ENCODE measurements at places on chromosomes 4 and X. TPM values are rescaled to one million over a fixed set of nuclear protein-coding genes. Genes with fewer than 3 reads are reported as not detected.

DNA sequence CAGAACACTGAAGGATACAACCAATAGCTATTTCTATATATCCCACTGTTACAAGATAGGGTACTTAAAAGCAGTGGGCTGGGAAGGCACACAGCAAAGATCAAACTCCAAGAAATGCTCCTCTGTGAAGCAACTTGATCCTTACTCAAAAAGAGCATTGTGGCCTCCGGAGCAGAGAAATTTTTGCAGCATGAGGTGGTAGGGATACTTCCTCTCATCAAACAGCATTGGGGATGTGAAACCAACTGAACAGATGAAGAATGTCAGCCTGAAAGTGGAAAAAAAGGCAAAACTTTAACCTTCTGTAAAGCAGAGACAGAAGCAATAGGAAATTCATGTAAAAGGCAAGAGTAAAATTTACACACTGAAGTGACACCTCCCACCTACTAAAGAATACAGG is 92.2 kb downstream of the HUWE1 start:
- H3K27me3 ChIP-seq, result no peaks in the 10 kb centered on the region
- no peaks in the 10 kb centered on the region for H3K4me1 ChIP-seq
- no peak overlapping the region for H3K27ac ChIP-seq
- DNase-seq, result no peak
- peaks cover 14% of the 10 kb centered on the region for H3K36me3 ChIP-seq

- H3K4me1 ChIP-seq, result no peaks in the 10 kb centered on the region
- DNase-seq, result no peak
- no peak overlapping the region for H3K27ac ChIP-seq
- H3K4me3 ChIP-seq, result no peak overlapping the region
Observed at GRCh38 chr4:55033296-55033695, 92.1 kb downstream of the KDR start.

DNA sequence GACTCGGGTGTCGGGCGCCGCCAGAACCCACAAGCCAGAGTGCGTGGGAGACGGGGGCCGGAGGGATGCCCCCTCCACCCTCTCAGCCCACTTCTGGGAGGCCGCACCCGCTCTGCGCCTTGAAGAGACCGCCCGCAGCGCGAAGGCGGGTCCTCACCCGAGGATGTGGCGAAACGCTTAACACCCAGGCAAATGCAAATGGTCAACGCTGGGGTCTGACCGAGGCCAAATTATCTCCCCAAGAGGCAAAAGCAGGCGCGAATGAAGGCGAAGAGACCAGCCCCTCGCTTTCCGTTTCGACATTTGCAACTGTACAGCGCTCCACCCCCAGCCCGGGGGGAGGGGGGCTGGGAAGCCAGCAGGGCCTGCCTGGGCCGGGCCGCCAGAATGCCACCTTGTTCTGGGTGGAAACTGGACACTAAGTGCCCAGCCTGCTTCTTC is 137.7 kb upstream of the ZIC3 start:
- no peak for DNase-seq
- H3K4me3 ChIP-seq, result peak overlapping the region; percentile 6
- H3K27me3 ChIP-seq, result no peaks in the 10 kb centered on the region
- no peak overlapping the region for H3K27ac ChIP-seq

GRCh38 chr4:11073621-11074051 is 355.1 kb downstream of the HS3ST1 start:
- DNase-seq, result peak; percentile 80
- peak overlapping the region; percentile 79 for H3K27ac ChIP-seq
- no peaks in the 10 kb centered on the region for H3K27me3 ChIP-seq

MANBA gene
- total RNA-seq, result 41.4 TPM

ARX gene
- total RNA-seq, result not detected

MYOZ2 gene
- 9.4 TPM for total RNA-seq

DNA sequence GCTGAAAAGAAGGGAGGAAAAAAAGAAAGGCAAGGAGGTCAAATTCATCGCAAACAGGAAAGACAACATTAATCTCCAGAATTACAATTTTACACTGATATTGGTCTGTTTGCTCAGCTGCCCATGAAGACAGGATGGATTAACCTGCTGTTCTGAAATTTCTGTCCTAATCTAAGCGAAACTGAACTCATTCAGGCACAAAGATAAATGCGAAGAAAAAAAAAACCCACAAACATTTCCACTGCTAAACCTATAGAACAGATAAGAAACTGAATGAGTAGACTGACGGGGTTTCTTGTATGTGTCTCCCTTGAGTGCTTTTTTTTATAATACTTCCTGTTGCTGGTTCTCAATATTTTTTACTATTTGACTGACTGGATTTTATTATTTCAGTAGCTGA is 251.8 kb upstream of the FTHL17 start:
- H3K36me3 ChIP-seq, result no peaks in the 10 kb centered on the region
- no peak for DNase-seq

- H3K4me1 ChIP-seq, result no peaks in the 10 kb centered on the region
- H3K27me3 ChIP-seq, result no peaks in the 10 kb centered on the region
- H3K4me3 ChIP-seq, result no peak overlapping the region
- no peak for DNase-seq
Observed at GRCh38 chrX:115581759-115582615, 21.0 kb downstream of the PLS3 start.

DNA sequence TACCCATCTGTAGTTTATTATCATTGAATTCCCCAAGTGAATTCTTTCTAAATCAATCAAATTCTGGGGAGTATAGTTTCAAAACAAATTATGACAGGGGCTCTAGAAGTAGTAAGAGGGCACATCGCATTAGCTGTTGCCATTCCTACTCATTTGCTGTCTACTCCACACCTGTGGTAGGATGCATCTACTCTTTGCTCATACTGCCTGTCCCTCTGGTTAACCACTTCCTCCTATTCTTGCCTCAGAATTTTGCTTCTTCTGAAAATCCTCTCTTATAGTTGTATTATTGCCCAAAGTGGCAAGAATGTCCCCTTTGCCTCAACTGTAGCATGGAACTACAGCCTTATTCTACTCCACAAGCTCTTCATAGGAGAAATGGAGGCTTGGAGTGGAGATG is 12.7 kb upstream of the DGKK start:
- no peak overlapping the region for H3K4me3 ChIP-seq
- no peaks in the 10 kb centered on the region for H3K4me1 ChIP-seq
- no peaks in the 10 kb centered on the region for H3K27me3 ChIP-seq
- no peaks in the 10 kb centered on the region for H3K36me3 ChIP-seq
- no peak for DNase-seq
- no peak overlapping the region for H3K27ac ChIP-seq

DNA sequence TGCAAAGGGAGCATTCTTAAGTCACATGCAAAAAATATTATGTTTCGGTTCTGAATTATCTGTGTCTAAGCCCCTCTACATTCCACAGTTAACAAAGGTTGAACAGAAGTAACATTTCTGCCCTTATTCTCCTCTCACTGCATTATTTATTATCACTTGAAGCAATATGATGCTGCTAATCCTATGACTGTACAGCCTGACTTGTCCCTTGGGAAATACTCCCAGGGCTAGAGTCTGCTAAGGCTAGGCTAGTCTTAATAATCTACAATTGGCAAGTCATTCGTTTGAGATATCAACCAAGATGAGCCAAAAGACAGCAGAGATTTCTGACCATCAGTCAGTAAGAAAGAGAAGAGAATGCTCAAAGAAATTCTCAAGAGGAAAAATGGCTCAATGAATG is 226.9 kb upstream of the HCCS start:
- H3K27me3 ChIP-seq, result no peaks in the 10 kb centered on the region
- no peaks in the 10 kb centered on the region for H3K36me3 ChIP-seq
- no peak for DNase-seq
- no peak overlapping the region for H3K4me3 ChIP-seq

Measured in aorta (tissue), 5 donors.